ENCODE measurements at places on chromosomes 7 and 10. TPM values are rescaled to one million over a fixed set of nuclear protein-coding genes. Genes with fewer than 3 reads are reported as not detected.

GRCh38 chr10:93198401-93199131 lies 124.9 kb downstream of the CYP26A1 start:
- no peak for DNase-seq

- DNase-seq, result no peak
These were observed 9.2 kb downstream of the PFKFB3 start for GRCh38 chr10:6211671-6212635.

USP6NL gene
- total RNA-seq, result 37.8 TPM

ASAH2 gene
- 4.0 TPM for total RNA-seq

GRCh38 chr10:88793712-88794299 lies 8.7 kb upstream of the LIPM start:
- no peak for DNase-seq

DNA sequence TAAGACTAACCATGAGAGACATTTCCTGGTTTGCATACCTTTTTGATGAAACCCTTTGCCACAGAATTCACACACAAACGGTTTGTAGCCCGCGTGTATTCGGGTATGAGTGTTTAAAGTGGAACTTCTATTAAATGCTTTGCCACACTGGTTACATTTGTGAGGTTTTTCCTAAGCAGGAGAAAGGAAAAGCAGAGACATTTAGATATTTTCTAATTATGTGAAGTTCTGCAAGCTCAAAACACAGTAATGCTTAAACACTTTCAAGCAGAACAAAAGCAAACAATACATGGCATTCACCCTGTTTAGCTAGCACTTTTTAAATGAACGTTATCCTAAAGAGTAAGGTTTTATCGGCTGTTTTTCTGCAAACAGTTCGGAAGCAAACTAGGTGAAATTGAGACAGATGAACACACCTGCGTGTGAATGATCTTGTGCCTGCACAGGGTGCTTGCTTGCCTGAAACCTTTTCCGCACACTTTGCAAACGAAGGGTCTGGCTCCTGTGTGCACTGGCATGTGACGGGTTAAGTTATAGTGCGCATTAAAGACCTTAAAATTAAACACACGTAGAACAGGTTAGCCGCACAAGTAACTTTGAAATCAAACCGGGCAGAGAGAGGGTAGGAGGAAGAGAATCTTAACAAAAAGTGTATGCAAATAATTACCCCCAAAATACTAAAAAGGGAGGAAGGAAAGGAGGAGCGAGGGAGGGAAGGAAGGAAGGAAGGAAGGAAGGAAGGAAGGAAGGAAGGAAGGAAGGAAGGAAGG lies 1.6 kb downstream of the FEZF1 start:
- DNase-seq, result no peak

DNA sequence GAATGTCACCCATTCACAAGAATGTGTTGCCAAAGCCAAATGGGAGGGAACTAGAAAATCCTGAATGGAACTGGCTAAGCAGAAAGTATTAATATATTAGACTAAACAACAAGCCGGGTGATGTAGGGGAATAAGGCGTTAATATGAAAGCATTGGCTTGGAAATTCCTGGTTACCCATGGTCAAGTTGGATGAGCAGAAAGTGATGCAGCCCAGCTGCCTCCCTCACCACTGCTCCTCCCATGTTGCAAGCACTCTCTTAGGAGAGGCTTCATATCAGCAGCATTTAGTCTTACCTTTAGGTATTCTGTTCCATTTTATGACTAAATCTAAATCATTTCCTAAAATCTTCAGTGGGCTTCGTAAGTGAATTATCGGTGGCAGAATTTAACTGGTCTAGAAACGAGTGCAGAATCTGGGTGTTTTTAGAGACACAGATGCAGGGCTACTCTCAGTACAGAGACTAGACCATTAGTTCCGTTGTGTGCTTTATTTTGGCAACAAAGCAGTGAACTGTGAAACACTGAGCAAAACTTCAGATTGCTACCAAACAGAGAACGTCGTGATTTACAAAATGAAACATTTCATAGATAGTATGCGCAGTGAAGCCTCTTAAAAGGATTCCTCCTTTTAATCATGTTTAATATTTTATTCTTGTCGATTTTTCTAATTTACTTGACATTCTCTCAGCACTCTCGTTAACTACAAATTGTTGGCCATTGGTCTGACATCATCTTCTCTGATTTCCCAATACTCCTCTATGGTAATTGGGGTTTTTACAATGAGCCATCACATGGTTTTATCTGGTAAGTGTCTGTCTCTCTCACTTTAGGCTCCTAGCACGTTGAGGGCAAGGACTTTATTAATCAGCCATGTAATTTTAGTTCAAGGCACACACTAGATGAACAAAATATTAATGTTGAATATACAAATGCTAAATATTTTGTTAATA lies 22.0 kb upstream of the HGF start:
- DNase-seq, result no peak

DNA sequence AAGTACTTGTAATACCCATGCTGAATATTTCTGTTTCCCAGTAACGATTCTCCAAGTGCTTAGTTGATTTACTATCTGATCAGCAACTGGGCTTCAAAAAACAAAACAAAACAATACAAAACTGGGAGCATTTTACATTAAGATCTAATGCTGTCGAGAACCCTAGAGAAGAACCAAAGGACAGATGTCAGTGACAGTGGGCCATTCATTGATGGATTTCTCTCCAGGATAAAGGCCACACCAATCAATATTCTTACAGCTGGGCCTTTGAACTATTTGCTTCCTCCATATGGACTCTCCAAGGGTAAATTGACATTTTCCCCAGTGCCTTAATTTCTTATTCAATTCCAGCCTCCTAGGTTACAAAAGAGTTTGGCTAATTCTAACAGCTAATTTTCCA lies 217.5 kb downstream of the ADAM12 start:
- DNase-seq, result no peak

DNA sequence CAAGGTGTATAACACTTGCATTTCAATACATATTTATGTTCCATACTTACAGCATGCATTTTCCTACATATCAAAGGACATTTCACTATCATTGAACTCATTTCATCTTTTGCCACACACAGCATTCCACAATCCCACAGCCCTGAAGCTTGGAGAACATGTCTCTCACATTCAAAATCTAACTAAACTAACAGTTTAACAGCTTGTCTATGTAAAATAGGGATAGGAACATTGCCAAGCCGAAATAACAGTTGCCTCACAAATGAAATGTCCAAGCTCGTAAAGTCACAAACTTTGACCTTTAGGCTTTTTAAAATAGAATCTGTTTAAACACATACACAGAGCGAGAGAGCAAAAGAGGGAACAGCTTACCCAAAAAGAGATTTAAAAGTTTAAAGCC lies 65.3 kb downstream of the HGF start:
- no peak for DNase-seq

GRCh38 chr7:105149827-105150226 lies 135.8 kb downstream of the KMT2E start:
- no peak for DNase-seq

- DNase-seq, result no peak
These were observed 7.6 kb downstream of the GDF2 start for GRCh38 chr10:47329855-47330254.

DNA sequence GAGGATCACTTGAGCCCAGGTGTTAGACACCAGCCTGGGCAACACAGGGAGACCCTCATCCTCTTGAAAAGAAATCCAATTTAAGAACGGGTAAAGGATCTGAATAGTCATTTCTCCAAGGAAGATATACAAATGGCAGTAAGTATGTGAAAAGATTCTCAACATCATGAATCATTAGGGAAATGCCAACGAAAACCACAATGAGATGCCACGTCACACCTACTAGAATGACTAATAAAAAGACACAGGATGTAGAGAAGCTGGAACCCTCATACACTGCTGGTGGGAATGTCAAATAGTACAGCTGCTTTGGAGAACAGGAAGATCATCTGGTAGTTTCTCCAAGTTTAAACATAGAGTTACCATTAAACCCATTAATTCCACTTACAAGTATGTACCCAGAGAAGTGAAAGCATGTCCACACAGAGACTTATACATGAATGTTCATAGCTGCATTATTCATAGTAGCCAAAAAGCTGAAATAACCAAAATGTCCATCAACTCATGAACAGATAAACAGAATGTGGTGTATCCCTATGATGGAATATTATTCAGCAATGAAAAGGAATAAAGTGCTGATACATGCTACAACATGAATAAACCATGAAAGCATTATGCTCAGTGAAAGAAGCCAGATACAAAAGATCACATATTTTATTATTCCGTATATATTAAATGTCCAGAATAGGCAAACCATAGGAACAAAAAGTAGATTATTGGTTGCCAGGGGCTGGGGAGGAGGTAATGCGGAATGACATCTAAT lies 13.1 kb upstream of the ZMIZ2 start:
- DNase-seq, result no peak

GHRHR gene
- 1.2 TPM for total RNA-seq

- DNase-seq, result no peak
These were observed 3.6 kb downstream of the ODAD2 start for GRCh38 chr10:27995311-27995710.

EPO gene
- total RNA-seq, result not detected

PSAP gene
- total RNA-seq, result 920 TPM

- DNase-seq, result no peak
These were observed 1.7 kb upstream of the CHST15 start for GRCh38 chr10:124095096-124095495.

DNA sequence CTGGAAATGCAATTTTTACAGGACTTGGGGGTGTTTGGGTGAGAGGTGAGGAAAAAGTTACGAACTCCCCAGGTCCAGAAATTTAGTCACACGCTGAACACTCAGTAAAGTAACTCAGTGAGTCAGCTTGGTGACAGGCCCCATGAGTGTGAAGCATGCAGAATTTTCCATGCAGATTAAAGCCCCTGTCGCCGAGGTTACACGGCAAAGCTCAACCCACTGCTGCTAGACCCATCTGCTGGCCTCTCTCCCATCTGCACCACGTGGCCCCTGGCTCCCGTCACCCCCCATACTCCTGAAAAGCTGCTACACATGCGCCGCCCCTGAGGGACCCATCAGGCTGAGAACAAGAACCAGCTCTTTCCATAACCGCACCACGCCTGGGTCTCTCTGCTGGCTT lies 7.0 kb upstream of the MMP21 start:
- no peak for DNase-seq

DENND2A gene
- 37.6 TPM for total RNA-seq

DNA sequence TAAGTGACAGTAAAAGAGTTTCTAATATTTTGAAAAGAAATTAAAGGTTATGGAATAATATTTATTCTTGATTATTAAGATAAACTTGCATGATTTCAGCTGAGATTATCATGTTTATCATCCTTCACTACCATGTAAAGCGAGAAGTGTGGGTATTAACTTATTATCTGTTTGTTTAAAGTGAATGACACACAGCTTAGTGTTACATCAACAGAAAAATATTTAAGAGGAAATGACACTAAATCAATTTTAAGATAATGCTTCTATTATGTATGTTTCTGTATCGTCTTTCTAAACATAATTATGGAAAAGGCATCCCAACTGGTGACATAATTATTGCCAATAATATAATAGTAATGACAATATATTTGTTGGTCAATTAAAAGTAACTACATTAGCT lies 213.1 kb downstream of the PCDH15 start:
- DNase-seq, result no peak

SSMEM1 gene
- total RNA-seq, result not detected

SPAM1 gene
- total RNA-seq, result not detected

SPDYE11 gene
- total RNA-seq, result not detected

DNA sequence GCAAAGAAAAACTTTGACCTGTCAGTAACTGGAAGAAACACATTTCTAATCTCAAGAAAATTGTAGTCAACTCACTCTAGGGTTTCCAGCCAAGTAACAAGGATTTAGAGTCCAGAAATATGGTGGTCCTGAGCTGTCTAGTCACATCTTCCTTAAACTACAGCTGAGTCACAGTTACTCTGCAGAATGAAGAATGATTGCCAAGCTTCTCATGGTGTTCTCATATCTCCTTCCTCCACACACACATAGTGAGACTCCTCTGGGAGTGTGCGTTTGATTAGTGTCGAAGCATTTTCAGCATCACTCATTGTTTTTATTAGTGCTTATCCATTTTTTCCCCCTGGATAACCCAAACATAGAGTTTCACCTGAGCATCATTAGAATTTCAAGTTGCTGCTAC lies 93.1 kb upstream of the CXCL12 start:
- DNase-seq, result no peak

CYP3A4 gene
- not detected for total RNA-seq

DNA sequence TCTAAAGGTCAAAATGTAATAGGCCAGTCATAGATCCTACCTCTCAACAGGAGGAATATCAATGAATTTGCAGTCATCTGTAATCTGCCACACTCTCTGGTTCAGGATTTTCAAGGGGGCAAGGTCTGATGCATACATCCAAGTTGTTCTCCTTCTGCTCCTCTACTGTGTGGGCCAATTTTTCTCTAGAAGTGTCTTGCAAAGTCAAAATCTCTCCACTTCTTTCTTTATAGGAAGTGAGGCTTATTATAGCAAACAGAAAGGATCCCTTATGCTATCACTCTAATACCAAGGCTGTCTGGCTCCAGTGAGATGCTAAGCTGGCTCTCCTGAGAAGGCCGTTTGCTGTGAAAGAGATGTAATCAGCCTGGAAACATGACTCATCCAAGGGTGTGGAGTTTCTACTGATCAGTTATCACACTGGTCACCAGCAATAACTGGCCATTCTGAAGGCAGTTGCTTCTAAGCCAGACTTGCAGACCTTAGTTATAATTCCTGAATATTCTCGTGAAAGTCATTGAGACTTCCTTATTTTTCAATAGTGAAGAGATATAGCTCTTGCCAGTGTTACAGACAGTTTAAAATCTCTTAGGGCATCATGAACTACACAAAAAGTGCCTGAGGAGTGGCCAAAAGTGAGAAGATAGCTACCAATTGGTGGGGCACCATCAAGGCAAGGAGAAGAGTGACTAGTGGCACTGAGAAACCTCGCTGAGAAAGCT lies 43.2 kb upstream of the LRGUK start:
- no peak for DNase-seq

PTF1A gene
- total RNA-seq, result not detected

HOXA2 gene
- total RNA-seq, result 3.9 TPM

DNA sequence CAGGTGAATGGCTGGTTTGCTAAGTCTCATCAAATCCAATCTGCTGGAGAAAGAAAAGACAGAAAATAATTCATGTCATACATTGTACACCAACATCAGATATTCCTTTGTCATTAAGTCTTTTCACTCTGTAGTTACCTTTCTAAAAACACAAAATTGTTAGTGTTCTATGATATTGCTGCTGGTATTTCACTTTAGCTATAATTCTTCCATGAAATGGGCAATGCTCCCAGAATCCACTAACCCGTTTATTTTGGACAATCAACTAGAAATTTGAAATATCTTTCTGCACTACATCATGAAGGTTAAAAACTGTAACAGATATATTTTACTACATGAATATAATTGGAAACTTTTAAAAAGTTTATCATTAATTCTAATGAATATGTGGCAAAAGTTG lies 181.3 kb downstream of the C7orf25 start:
- no peak for DNase-seq

CFAP43 gene
- 0.98 TPM for total RNA-seq

AKR1C8 gene
- 0.94 TPM for total RNA-seq

- DNase-seq, result no peak
These were observed 233.0 kb downstream of the PTN start for GRCh38 chr7:137110535-137110934.

TAS2R5 gene
- total RNA-seq, result 6.2 TPM

COL13A1 gene
- 1.0 TPM for total RNA-seq

KCNIP2 gene
- 18.9 TPM for total RNA-seq
